SJCRH30 (cell line): ENCODE measurements at places on chromosomes 12 and 14. TPM values are rescaled to one million over a fixed set of nuclear protein-coding genes. Genes with fewer than 3 reads are reported as not detected.
A peak's percentile ranks its signal among the peaks of the same experiment; 100 is the strongest.

- DNase-seq: peak; percentile 67
These were observed 142.0 kb downstream of the SCARB1 start for GRCh38 chr12:124721501-124722162.

GRCh38 chr12:130829391-130830245, 9.4 kb downstream of the STX2 start:
- DNase-seq: no peak

DNA sequence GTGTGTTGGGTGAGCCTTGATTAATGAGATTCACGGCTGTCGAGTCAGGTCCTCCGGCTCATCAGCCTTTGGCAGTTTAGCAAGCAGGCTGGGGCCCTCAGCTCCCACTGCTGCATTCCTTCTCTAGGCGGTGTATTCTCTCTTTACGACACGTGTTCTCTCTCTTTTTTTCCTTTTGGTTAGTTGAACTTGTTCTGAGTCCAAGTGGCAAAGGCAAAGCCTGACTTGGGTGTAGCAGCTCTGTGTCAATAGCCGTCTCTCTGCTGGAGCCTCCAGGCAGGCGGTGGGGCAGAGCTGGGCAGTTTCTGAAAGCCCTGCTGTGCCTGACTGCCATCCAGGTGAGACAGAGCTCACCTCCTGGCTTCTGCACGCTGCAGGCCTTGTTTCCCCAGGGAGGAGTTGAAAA, 46.6 kb downstream of the SUSD6 start:
- DNase-seq: no peak

DNA sequence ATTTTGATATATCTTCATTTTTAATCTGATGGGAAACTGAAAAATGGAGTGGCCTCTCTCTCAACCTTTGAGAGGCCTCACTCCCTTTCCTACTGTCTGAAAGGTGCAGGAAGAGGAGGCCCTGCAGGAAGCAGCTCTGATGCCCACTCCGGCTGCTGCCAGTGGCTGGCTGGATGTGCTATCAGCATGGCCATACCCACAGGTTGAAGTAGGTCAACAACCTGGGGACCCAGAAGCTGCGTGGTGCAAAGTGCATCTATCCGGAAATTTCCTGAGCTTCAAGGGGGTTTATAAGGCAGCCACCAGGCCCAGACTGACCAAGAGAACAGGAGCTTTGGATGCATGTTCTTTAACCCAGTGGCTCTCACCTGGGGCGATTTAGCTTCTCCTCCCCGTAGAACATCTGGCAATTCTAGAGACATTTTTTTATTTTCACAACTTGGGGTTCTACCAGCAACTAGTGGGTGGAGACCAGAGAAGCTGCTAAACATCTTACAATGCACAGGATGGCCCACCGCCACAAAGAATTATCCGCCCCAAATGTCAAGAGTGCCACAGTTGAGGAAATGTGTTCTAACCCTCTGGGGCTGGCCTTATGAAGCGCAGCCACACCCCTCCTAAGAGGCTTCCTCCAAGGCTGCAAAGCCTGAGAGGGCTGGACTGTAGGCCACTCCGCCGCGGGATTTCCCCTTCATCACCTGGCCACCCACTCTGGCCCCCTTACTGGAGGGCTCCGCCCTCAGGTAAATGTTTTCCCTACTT, 8.2 kb upstream of the BATF start:
- no peak for DNase-seq

GRCh38 chr12:76201758-76202157, 117.3 kb upstream of the NAP1L1 start:
- DNase-seq: peak; percentile 12

DNA sequence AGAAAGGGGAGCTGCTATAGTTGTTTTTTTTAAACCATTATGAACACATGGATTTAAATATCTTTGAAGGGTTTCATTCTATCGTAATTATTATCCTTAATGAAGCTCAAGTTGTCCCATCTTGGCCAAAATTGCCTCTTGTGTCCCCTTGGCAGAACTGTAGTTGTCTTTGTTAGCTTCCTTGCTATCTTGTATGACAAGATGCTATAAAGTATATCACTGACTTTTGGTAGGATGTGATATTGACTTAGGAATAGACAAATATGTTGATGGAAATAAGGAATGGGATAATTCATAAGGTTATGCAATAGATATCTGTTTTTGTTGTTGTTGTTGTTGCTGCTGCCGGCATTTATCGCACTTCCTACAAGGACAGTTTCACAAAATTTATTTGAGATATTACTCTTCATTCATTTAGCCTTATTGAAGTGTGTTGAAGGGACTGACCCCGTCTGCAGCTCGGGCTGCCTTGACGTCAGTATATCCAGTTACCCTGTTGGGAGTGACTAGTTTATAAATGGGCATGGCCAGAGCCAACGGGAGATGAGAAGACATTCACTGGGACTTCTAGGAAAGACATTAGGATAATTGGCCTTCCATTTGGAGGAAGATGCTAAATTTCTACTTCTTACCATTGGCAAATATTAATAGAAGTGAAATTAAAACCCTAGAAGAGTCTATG, 26.1 kb upstream of the APOLD1 start:
- DNase-seq: no peak

- peak; percentile 20 for DNase-seq
These were observed at the start of gene NTS for GRCh38 chr12:85874031-85874461. Gene NTS, plus strand, starts transcription at chr12:85874295. Its CDS starts 109 bp downstream, at chr12:85874404.

- DNase-seq: no peak
These were observed 40.9 kb downstream of the TRIP11 start for GRCh38 chr14:91998667-91999570.

DNA sequence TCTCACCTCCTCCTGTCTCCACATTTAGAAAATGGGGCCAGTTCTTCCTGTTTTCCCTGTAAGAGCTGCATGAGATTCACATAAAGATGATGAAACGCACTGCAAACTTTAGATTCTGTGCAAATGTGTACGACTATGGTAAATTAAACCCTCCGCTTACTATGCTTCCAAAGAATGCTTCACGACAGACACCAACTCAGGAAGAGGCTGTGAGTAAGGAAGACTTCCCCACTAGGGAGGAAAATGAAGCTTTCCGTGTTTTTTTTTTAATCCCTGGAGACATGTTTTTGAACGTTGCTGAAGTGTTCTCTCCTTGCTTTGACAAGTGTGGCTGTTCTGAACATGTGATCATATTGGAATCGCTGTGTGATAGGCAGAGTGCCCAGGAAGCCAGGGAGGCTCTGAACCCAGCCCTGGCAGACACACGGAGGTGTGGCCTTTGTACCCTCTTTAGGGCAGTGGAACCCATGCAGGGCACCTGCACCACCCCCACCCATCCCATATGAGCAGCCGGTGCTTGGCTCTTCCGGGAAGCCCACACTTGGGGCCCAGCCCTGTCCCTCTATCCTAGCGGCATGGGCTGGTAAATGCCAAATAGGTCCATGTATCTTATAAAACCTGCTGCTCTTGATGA, 7.5 kb upstream of the SYNE3 start:
- no peak for DNase-seq

GRCh38 chr14:90132821-90133570, 71.2 kb downstream of the KCNK13 start:
- peak; percentile 70 for DNase-seq

- no peak for DNase-seq
These were observed 31.1 kb downstream of the PITPNM2 start for GRCh38 chr12:123119808-123120207.

GRCh38 chr14:21205026-21205677, 49.3 kb upstream of the OR5AU1 start:
- no peak for DNase-seq

GRCh38 chr14:52190337-52190931, 77.1 kb upstream of the PTGDR start:
- no peak for DNase-seq

GRCh38 chr14:32408018-32408417, 78.9 kb downstream of the AKAP6 start:
- DNase-seq: no peak

- peak; percentile 81 for DNase-seq
These were observed 19.6 kb downstream of the ASB2 start for GRCh38 chr14:93956514-93957332.

- no peak for DNase-seq
These were observed 341.4 kb downstream of the ADAMTS20 start for GRCh38 chr12:43210485-43211192.

GRCh38 chr12:83046019-83046418, 359.3 kb downstream of the TMTC2 start:
- DNase-seq: no peak

DNA sequence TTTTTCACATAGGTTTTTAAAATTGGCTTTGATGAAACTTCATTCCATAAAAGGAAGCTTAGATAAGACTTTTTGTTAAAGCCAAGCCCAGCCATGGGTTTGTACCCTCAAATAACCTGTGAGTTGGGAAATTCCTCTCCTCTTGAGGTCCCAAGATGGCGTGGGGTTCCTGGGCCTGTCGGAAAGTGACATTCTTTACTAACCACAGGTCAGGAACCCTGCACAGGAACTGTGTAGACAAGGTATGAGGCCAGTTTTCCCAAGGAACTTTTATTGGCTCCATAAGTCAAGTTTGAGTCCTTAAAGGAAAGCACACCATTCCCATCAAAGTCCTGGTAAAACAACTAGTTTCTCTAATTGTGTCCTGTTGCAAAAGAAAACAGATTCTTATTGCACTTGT, 65.0 kb upstream of the AMN start:
- DNase-seq: no peak

- DNase-seq: no peak
These were observed 1.9 kb upstream of the RIN3 start for GRCh38 chr14:92511453-92512238.

GRCh38 chr12:128059621-128060370, 207.2 kb upstream of the TMEM132C start:
- DNase-seq: no peak

DNA sequence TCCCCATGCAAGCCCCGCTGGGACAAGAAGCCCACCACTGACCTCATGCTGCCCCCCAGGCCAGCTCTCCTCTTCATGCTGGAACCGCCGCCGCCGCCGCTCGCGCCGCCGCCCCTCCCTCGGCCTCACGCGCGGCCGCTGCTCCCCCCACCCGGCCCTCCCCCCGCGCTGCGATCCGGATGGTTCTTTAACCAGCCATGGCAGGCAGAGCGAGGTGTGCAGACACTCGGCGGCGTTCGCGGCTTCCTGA, at the start of gene DCAF5:
TSS of gene DCAF5 (minus strand) at position 218 of the 250 bp plus-strand sequence. CDS start at position 77, 141 bp downstream.
- DNase-seq: no peak

DNA sequence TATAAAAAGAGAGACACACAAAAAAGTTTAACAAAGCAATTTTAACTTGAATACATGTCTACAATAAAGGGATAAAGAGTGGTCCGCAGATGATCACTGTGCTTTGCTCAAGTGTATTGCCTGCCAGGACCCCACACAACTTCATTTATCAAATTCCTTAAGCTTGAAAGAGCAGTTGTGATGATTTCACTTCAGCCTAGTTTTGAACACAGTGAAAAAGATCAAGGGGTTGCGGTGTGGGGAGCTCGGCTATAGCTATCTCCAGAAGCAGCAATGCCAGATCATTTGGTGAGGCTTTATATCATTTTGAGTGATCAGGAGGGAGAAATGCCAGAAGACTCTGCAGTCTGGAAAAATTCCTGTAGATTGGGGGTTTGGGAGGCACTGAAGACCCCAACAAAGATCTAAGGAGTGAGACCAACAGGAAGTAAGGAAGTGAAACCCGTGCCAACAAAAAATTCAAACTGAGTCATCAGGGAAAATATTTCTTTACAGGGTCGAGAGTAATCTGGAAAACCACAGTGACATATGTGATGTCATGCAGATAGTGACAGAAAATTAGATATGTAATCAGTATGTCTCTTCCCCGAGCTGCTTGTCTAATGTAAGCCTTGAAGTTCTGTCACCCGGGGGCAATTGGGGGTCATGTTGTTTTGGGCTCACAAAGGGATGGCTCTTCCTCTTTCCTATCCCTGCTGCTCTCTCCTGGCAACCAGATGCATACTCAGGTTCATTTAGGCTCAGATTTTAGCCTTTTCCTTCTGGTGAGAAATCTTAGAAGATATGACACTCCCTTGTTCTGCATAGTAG, 221.8 kb downstream of the MSRB3 start:
- DNase-seq: peak; percentile 91

GRCh38 chr12:14071833-14072232, 90.4 kb upstream of the GRIN2B start:
- DNase-seq: no peak

- DNase-seq: no peak
These were observed 74.6 kb downstream of the GXYLT1 start for GRCh38 chr12:42070036-42070435.

DNA sequence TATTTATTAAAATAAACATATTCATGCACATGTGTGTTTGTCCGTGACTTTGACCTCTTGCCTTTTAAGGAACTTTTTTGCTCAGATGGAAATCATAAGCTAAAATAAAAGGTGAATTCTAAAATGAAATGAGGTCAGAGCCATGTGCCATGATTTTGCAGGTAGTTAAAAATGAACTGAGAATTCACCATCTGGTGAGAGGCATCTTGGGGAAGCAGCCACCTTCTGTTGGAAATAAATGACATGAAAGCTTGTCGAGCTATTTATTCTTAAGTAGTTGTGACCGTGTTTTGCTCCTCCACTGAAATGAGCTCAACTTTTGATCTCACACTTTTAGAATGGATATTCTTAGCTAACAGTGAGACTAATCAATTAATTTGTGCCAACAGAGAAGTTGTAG, 56.8 kb upstream of the CNOT2 start:
- no peak for DNase-seq

DNA sequence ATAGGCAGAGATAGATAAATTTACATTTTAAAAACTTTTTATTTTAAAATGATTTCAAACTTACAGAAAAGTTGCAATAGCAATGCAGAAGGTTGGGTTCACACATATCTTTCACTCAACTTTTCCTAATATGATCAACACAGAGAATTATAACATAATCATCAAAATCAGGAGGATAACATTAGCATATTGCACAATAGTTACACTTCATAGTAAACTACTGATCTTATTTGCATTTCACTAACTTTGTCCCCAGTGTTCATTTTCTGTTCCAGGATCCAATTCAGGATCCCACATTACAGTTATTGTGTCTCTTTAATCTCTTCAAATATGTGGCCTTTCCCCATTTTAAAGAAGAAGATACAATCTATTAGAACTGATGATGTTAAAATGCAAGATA, 115.4 kb upstream of the ETV6 start:
- no peak for DNase-seq

GRCh38 chr12:70240673-70241072, 2.6 kb upstream of the CNOT2 start:
- no peak for DNase-seq

- no peak for DNase-seq
These were observed 39.0 kb downstream of the CMKLR1 start for GRCh38 chr12:108299980-108300696.

The TCL1B gene
- total RNA-seq: not detected in 2 replicates

The TSPAN11 gene
- 6.5 and 6.7 TPM in 2 replicates for total RNA-seq

The MMP19 gene
- 0.91 and 1.0 TPM in 2 replicates for total RNA-seq

The MON2 gene
- total RNA-seq: 21.8 and 24.6 TPM in 2 replicates

The HOXC12 gene
- not detected in 2 replicates for total RNA-seq

The IGFBP6 gene
- 11.5 and 13.0 TPM in 2 replicates for total RNA-seq

The TSHR gene
- 0.30 TPM in 1 of 2 replicates, not detected in the other for total RNA-seq

The BCL11B gene
- total RNA-seq: 1.7 and 2.2 TPM in 2 replicates

The GAS2L3 gene
- total RNA-seq: 50.7 and 54.6 TPM in 2 replicates

The TEX22 gene
- total RNA-seq: 0.06 and 0.20 TPM in 2 replicates

The SOCS2 gene
- 13.3 and 16.6 TPM in 2 replicates for total RNA-seq

The SLC6A12 gene
- not detected in 2 replicates for total RNA-seq

The FAIM2 gene
- 0.58 and 0.67 TPM in 2 replicates for total RNA-seq
